ENCODE measurements at places on chromosomes 13 and 19. TPM values are rescaled to one million over a fixed set of nuclear protein-coding genes. Genes with fewer than 3 reads are reported as not detected.

LGALS14 gene
- not detected for total RNA-seq

FUT1 gene
- 5.5 TPM for total RNA-seq

RNASEH2A gene
- total RNA-seq: 35.4 TPM

ZNF682 gene
- total RNA-seq: 0.65 TPM

GJB6 gene
- total RNA-seq: not detected

HSD17B14 gene
- 5.8 TPM for total RNA-seq

ANGPTL8 gene
- not detected for total RNA-seq

ZNF556 gene
- not detected for total RNA-seq

BEST2 gene
- not detected for total RNA-seq

APOC1 gene
- total RNA-seq: 0.91 TPM

ATP1A3 gene
- 0.15 TPM for total RNA-seq

RNF225 gene
- not detected for total RNA-seq

SELENOV gene
- not detected for total RNA-seq

PCSK4 gene
- 0.97 TPM for total RNA-seq

JOSD2 gene
- 22.1 TPM for total RNA-seq

ZNF432 gene
- total RNA-seq: 8.2 TPM

COX6B2 gene
- total RNA-seq: under 0.01 TPM

All from epithelial cell of umbilical artery (primary cell).